Lower leg skin (tissue), 4 donors: ENCODE measurements at places on chromosomes 7 and 10. TPM values are rescaled to one million over a fixed set of nuclear protein-coding genes. Genes with fewer than 3 reads are reported as not detected.

DNA sequence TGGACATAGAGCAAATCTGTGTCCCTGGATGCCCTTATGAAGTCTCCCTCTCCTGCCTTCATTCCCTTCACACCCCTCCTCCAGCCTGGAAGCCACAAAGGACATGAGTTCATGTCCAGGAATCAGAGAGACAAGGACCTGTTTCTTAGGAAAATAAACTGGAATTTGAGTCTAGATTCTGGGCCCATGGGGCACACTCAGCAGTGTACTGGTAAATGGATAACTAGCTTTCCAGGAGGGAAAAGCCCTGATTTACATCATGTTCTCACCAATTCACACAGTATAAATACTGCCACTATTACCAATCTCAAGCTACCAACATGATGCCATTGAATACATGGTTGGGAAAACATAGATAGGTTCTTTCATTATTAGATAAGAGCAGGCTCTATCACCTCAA, 9.9 kb downstream of the FAM237B start:
- no peak for DNase-seq

DNA sequence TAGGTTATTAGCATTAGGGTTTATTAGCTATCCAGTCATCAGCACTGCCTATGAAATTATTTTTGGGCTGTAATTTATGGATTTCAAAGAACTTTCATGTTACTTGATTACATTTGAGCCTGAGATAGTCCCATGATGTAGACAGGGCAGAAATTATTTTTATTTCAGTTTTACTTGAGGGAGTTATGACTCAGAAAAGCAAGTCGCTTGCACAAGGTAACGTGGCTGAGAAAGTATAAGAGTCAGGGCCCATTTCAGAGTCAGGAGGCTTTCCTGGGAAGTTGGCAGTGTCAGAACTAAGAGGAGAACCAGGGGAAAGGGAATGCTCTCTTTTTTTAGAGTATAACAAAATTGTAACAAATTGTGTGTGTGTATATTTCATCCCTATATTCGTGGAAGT, 16.5 kb downstream of the GATA3 start:
- no peak for DNase-seq

- no peak for DNase-seq
Observed at GRCh38 chr10:59771162-59771807, 18.0 kb upstream of the MRLN start.

GRCh38 chr10:4813496-4813895, 12.5 kb upstream of the AKR1E2 start:
- no peak for DNase-seq

DNA sequence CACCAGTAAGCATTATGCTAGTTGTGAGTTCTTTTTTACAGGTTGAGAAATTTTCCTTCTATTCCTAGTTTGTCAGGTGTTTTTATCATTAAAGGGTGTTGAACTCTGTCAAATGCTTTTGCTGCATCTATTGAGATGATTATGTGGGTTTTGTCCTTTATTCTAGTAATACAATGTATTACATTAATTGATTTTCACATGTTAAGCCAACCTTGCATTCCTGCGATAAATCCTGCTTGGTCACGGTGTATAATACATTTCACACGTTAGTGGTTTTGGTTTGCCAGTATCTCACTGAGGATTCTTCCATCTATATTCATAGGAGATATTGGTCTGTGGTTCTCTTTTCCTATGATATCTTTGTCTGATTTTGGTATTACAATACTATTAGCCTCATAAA, 136.0 kb downstream of the UBE2H start:
- no peak for DNase-seq

- no peak for DNase-seq
Observed at GRCh38 chr7:10343108-10343507, 630.6 kb upstream of the PHF14 start.

DNA sequence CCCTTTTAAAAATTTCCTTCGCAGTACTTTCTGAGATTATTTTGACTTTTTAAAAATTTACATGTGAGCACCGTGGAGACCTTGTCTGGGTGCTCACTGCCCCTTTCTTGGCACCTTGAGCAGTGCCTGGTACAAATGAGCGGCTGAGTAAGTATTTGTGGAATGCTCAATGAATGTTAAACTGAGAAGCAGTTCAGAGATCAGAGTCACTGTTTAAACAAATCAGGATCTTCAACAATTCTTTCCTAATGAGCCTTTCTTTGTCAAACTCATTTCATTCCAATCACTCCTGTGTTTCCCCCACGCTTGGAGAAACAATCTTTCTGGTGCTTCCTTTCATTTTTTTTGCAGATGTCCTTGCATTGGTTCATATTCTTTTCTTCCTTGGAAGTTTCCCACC, 611.3 kb upstream of the GALNT17 start:
- DNase-seq, result no peak

DNA sequence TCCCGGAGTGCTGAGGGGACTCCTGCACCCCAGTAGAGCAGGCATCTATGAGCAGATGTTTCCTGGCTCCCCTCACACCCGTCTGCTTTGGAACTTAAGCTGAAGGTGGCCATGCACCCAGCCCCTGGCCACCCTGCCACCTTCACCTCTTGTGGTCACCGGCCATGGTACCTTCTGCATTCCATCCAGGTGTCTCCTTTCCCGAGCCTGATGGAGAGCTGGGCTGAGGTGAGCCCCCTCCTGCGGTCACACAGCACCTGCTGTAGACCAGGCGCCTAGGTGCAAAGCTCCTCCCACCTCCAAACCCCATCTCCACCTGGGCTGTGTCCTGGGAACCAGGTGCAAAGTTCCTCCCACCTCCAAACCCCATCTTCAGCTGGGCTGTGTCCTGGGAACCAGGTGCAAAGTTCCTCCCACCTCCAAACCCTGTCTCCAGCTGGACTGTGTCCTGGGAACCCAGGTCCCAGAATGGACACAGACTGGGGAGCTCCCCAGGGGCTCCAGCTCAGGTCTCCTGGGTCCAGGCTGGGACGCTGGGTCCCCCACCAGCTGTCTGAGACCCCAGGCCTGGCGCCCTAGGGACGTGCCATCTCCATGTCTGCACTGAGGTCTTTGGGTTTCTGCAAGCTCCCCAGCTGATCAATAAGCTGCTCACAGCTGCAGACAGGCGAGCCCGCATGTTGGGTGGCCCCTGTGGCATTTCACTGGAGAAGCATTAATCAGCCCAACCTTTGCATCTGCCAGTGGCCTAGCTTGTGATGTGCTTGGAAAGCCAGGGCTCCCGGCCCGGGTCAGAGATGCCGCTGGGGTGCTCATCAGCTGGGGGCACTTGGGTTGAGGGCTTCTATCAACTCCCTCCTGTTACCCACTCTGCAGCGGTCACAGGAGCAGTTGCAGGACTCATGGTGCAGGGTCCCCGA, 61.2 kb upstream of the INPP5A start:
- DNase-seq, result no peak

Gene SFTPA1
- total RNA-seq, result not detected

Gene FOXI2
- total RNA-seq, result 0.15 TPM

Gene CRTAC1
- 1.8 TPM for total RNA-seq

Gene NANOS1
- 0.34 TPM for total RNA-seq

Gene PGAM1
- 151 TPM for total RNA-seq

Gene IL15RA
- total RNA-seq, result 9.3 TPM
